ENCODE measurements at places on chromosomes 2 and 18.

- DNase-seq = no peak
Observed at GRCh38 chr18:67133669-67134068, 382.9 kb downstream of the DSEL start.

DNA sequence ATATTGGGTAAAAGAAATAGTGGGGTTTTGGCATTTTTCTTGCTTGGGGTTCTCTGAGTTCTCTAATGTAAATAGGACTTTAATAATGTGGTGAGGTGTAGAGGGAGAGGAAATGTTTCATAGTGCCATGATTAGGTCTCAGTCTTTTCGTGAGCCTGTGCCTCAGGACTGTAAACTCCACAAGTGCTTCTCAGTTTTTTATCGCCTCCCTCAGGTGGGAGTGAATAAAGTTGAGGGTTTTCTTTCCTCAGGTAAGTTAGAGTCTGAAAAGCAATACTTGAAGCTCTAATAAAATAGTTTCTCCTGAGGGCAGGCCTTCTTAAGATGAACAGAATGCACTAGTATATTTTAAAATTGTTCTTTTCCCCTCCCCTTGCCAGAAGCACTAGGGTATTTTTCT lies 243.1 kb upstream of the SETBP1 start:
- no peak for DNase-seq

DNA sequence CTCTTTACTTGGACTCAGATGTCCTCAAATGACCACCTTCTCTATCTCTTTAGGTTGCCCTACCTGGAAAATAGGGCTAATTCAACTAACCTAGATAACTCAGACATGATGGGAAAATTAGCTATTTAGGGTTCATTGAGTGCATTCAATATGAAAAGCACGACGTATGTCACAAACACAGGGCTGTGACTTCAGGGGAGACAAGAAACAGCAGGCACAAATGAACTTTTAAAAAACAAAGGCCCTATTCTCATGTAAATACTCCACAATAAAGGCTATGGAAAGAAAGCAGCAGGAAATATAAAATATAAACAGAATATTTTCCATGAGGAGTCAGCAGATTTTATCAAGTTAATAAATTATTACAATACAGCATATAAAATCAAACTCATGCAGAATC lies 97.8 kb downstream of the SS18 start:
- no peak for DNase-seq

DNA sequence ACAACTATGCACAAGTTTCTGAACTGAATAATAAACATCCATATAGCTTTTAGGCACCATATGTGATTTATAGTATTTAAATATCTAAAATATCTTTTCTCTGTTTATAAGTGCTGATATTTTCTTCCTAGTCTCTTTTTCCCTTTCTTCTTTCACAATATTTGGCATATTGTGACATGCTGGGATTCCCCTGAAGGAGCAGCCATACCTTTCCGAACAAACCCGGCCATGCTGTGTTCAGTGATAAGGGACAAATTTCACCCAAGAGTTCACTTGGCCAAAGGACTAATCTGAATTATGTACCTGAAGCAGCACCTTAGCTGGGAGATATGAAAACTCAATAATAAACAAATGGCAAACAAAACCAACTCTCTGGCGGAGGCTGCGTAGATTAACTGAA lies 250.8 kb downstream of the RDH14 start:
- DNase-seq = no peak

- DNase-seq = no peak
Observed at GRCh38 chr18:41390309-41390708, 564.7 kb upstream of the PIK3C3 start.

GRCh38 chr2:184402381-184402780 lies 195.9 kb upstream of the ZNF804A start:
- no peak for DNase-seq

DNA sequence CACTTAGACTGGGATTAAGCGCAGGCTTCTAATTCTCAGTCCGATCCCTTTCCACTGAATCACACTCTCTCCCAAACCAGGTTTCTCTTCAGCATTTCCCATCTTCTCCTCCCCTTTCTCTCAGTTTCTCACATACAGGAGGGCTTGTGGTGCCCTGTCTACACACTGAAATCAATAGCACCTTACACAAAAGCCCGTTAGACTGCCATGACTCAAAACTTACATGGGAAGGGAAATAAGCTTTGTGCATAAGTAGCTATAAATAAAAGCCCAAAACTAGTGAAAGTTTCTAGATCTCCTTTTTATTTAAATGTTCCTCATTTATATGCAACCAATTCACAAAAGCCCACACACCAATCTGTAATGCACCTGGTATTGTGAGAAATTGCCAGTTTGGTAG lies 318.4 kb downstream of the TXNL1 start:
- no peak for DNase-seq

DNA sequence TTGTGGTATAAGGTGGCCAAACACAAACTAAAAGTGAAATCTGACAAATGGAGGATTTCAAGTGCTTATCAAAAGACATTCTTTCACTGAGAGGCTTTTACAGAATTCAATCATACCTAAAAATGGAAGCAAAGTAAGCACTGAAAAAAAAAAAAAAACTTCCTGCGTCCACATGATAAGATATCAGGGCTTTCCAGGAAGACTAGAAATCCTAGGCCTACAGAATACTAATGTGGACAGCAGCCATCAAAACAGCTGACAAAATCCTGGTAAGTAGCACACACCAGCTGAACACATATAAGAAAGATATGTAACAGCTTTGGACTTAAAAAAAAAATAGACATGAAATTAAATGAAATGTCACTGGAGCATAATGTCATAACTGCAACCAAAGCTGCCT lies 178.2 kb downstream of the SUCLG1 start:
- no peak for DNase-seq

GRCh38 chr2:128024816-128025215 lies 3.0 kb downstream of the SAP130 start:
- DNase-seq = no peak

GRCh38 chr2:200772620-200773019 lies 39.1 kb upstream of the BZW1 start:
- DNase-seq = no peak

DNA sequence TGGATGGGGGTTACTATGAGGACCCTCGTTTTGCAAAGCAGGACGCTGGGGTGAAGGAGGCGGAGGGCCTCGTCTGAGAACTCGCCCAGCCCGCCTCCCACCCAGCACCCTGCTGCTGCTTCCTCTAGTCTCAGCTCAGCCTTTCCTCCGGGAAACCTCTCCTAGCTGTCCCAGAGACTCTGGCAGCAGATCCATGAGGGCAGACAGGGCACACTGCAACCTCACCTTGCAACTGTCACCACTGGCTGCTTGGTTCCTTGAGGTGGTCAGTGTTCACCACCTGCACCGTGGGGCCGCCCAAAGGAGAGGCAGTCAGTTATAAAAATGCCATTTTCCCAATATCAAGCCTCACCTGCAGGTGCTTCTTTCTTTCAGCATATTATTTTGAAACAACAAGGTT lies 45.6 kb downstream of the PARD6G start:
- no peak for DNase-seq

- no peak for DNase-seq
Observed at GRCh38 chr2:212254339-212254738, 284.3 kb downstream of the ERBB4 start.

GRCh38 chr2:242002944-242003343 lies 133.4 kb downstream of the RTP5 start:
- DNase-seq = no peak

DNA sequence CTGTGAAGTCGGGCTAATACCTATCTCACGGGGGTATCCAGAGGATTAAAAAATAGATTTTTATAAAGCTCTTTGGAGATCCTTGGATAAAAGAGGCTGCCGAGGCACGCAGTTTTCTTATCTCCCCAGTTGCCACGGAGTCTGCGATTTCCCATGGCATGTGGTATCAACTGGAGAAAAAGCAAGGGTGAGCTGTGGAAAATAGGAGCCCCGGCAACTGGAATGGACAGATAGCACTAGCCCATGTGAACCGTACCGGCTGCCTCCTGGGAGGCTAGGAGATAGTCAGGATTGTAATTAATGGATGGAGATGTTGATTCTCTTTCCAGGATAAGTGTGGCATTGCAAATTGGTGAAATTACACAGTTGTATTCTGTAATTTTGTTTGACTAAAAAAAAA lies 407.6 kb upstream of the KCNH7 start:
- no peak for DNase-seq

Measured in stimulated activated CD4-positive, alpha-beta T cell treated with anti-CD3 and anti-CD28 coated beads, Interleukin-1b, Interleukin-23, amount 100 ng/mL, for 1 hour (primary cell).